ENCODE measurements at places on chromosomes 5 and 9. TPM values are rescaled to one million over a fixed set of nuclear protein-coding genes. Genes with fewer than 3 reads are reported as not detected.
A peak's percentile ranks its signal among the peaks of the same experiment; 100 is the strongest.

- DNase-seq = no peak
These were observed 69.3 kb upstream of the TMEM252 start for GRCh38 chr9:68609901-68610415.

DNA sequence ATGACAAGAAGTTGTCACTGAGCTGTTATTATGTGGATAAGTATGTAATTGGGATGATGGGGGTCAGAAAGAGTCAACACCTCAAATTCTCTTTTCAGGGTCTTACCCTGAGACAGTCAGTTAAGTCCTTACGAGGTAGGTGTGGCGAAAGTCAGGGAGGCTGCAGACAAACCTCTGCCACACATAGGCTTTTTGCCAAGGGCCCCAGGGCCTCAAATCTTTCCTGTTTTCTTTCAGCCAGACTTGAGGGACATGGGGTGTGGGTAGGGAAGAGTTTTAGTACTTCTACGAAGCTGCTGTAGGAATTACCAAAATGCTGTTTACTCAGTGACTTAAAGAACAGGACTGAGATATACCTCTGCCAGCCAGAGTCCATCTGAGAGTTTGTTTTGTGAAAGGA lies 13.8 kb downstream of the OR2S2 start:
- no peak for DNase-seq

DNA sequence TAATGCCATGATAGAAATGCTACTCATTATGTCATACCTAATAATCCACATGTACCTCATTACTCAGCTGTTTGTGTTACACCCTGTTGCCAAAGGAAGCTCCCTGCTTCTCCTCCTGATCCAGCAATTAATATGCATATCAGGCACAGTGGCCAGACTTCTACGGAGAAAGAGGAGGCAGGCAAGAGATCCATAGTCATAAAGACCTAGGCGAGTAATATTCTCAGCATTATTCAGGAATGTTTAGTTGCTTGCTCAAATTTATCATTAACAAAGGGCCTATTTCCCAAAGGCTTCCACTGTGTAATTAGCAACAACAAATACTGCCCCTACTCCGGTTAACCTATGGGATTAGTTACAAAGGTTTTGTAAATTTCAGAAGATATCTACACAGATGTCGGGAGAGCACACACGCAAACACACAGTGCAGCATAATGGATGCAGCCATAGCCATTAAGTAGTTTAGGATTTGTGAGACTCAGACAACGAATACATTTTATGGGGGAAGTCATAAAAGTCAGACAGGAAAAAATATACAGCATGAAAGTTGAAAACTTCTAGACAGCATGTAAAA lies 192.6 kb downstream of the EFNA5 start:
- DNase-seq = no peak

DNA sequence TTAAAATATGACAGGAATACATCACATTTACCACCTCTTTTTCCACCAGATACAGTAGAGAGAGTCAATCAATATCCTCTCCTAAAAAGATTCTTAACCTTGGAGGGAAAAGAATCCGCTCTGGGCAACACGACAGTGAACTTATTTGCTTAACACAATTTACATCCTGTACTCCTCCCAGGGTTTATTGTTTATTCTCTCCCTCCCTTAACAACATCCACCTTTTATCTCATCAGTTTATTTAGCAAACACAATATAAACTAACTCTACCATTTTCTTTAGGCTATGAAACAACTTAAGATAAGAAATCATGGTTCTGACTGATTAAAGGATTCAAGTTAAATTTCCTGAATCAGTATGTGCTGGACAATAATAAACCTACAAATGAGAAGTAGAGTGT lies 50.9 kb downstream of the CERT1 start:
- DNase-seq = no peak

- no peak for DNase-seq
These were observed 199.6 kb downstream of the SYK start for GRCh38 chr9:91001146-91001611.

GRCh38 chr9:131180454-131180853 lies 55.1 kb downstream of the NUP214 start:
- no peak for DNase-seq

DNA sequence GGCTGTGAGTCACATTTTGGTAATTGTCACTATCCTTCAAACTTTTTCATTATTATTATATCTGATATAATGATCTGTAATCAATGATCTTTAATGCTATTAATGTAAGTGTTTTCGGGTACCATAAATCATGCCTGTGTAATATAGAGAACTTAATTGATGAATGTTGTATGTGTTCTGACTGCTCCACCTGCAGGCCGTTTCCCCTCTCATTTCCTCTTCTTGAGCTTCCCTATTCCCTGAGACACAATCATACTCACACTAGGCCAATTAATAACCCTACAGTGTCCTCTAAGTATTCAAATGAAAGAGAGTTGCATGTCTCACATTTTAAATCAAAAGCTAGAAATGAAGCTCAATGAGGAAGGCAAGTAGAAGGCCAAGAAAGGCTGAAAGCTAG lies 420.9 kb upstream of the SGCD start:
- peak; percentile 44 for DNase-seq

- no peak for DNase-seq
These were observed 22.6 kb downstream of the PTGS1 start for GRCh38 chr9:122393284-122393983.

The ORM2 gene
- not detected for total RNA-seq

The SLC34A1 gene
- total RNA-seq = 0.66 TPM

Measured in natural killer cell (primary cell).